Effector CD4-positive, alpha-beta T cell (primary cell): ENCODE measurements at places on chromosomes 11 and 22.

DNA sequence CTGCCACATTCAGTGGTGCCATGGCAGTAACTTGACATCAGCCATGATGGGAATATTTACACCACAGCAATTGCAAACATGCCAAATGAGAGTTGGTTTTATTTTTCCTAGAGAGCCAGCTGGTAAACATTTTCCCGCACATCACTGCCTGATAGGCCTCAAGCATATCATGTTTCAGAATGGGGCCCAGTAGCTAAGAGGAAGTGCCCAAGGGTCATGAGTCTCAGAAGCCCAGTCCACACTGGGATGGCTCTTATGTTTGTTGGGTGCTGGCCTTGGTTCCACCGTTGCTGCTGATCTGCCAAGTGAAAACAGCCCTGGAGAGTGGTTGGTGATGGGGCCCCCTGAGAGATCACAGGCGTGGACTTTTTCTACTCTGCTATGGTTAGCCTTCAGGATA lies 64.3 kb upstream of the NAV2 start:
- no peak for DNase-seq

- DNase-seq: no peak
Measured at GRCh38 chr11:122717264-122717867, 61.8 kb downstream of the UBASH3B start.

GRCh38 chr11:27864091-27864491 lies 163.8 kb upstream of the BDNF start:
- DNase-seq: no peak

DNA sequence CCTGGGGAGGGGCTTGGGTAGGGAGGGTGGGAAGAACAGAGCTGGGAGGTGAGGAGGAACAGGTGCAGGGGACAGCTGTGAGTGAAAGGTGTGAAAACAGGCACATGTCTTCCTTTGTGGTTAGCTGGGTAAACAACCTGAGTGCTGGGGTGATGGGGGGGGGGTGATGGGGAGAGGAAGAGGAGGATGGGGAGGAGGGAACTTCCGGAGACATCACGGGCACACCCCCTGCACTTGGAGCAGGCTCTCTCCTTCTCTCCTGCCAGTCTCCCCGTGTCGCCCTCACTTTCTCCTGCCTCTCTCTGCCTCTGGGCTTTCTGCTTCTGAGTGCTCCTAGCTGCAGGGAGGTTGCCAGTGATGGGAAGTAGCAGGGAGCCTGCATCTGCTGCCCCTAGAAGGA lies 8.8 kb downstream of the CXCR5 start:
- peak; percentile 44 for DNase-seq

- no peak for DNase-seq
Measured at GRCh38 chr11:133133050-133133449, 399.3 kb downstream of the OPCML start.

DNA sequence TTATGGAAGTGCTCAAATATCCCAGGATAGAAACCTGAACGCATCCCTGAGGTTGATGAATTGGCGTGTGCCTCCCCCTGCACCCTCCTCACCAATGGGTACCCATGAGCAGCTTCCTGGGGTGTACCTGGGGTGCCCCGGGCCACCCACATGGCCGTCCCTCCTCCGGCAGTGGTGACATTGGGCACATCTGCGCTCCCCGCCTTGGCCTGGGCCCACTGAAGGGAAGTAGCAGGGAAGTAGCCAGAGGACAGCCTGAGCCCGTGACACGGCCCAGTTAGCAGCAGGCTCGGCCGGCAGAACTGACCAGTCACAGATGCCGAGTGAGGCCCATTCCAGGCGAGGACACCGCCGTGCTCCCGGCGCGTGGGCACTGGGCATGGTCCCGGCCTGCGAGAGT lies 16.7 kb downstream of the MRPL23 start:
- no peak for DNase-seq

DNA sequence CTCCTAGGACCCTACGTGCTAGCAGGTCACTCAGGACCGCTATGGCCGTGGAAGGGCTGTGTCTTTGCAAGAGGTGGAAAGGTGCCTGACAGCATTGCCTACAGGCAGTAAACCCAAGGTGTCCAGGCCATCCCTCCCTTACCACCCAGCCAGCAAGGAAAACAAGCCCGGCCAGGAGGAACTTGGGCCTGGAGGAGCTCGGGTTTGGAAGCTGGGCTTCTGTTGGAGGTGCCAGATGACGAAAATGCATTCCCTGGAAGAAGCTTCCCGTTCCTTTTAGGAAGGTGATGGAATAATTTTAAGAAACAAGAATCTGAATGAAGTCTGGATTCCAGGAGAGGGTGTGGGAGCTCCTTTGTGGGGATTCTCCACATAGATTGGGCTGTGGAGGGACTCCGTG lies 23.6 kb downstream of the FBLN1 start:
- DNase-seq: no peak
